Stimulated activated CD8-positive, alpha-beta memory T cell treated with anti-CD3 and anti-CD28 coated beads, Interleukin-7, amount 100 ng/mL, for 1 hour (primary cell): ENCODE measurements at places on chromosomes 3 and 15.
A peak's percentile ranks its signal among the peaks of the same experiment; 100 is the strongest.

- no peak for DNase-seq
These were observed 65.4 kb downstream of the AQP9 start for GRCh38 chr15:58203537-58203936.

DNA sequence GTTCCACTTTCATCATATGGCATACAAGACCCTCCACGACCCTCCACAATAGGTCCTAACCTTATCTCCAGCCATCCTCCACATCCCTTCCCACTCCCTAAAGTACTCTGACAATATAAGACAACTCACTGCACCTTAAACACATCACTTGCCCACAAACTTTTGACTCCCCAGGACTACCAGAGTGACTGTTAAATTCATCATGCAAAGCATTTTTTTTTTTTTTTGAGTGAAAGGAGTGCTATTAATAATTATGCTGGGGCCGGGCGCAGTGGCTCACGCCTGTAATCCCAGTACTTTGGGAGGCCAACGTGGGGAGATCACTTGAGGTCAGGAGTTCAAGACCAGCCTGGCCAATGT is 55.8 kb downstream of the OSBPL10 start:
- no peak for DNase-seq

GRCh38 chr3:10232137-10232536 is 16.1 kb upstream of the TATDN2 start:
- DNase-seq, result no peak

- no peak for DNase-seq
These were observed 224.1 kb upstream of the HES1 start for GRCh38 chr3:193911784-193912340.

DNA sequence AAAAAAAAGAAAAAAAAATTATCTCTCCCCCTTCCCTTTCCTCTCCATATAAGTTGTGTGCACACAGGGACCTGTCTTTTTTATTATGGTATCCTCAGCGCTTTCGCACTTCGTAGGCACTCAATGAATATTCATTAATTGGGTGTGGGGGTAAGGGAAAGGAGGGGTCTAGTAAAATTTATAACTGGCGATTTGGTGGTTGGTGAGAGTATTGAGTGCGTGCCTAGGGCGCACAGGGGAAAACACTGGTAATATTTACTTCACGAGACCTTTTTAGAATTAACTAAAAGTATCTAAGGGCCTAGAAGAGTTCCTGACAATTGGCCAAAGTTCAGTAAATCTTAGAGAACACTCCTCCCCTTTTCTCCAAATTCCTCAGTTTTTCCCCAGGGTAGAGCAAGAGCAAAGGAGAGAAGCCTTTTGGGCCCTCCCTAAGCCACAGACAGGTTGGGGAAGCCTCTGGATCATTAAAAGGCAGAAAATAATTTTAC is 25.7 kb downstream of the TYRO3 start:
- no peak for DNase-seq

- no peak for DNase-seq
These were observed 2.6 kb downstream of the MEX3B start for GRCh38 chr15:82043130-82043673.

DNA sequence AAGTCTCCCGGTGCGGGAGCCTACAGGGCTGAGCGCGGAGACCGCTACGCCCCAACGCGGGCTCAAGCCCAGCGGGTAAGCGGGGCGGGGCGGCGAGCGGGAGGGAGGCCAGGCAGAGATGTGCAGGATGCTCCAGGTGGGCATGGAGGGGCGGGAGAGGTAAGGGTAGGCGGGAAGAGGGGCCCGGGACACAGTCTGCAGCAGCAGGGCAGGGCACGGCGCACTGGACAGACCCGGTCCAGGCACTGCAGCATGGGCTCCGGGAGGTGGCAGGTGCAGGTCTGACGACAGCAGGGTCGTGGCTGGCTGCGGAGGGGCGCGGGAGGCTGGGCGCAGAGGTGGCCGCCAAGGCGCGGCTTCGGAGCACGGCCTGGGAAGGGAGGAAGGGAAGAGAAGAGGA is 102.8 kb downstream of the GABRB3 start:
- no peak for DNase-seq

- no peak for DNase-seq
These were observed 68.0 kb upstream of the STAC start for GRCh38 chr3:36312351-36312750.

DNA sequence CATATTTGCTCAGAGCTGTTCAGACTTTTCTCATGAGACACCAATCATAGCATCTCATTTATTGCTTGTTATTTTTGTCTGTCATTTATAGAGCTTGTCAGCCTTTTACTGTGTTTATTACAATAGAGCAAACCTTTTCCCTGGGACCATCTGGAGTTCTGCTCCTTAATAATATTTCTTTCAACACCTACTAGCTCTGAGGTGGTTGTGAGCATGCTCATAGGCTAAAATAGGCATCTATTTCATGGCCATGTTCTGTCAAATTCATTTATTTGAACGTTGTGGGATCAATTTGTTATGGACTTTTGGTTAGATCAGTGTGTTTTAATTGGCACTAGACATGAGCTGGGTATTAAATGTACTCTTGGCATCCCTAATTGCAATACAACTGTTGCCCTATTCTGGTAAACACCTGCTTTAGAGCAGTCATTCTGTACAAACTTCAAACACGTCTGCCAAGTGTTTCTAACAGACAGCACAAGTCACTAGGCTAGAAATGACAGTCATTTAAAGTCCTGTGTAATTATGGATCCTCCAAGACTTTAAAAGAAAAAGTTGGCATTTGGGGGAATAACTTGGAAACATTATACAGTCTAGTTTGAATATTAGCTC is 766.3 kb downstream of the ZNF385D start:
- no peak for DNase-seq

DNA sequence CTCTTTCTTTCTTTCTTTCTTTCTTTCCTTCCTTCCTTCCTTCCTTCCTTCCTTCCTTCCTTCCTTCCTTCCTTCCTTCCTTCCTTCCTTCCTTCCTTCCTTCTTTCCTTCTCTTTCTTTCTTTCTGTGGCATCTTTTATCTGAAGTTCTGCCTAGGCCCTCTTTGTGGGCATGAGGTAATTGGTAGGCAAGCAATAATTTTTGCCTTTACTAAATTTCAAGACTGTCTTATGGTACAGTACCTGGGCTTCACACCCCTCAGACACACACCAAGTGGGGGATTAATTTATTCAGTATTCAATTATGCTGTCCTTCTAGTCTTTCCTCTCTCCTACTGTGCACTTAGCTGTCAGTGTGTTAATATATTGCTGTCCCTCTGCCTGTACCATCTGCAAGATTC is 155.5 kb downstream of the OXSM start:
- no peak for DNase-seq

DNA sequence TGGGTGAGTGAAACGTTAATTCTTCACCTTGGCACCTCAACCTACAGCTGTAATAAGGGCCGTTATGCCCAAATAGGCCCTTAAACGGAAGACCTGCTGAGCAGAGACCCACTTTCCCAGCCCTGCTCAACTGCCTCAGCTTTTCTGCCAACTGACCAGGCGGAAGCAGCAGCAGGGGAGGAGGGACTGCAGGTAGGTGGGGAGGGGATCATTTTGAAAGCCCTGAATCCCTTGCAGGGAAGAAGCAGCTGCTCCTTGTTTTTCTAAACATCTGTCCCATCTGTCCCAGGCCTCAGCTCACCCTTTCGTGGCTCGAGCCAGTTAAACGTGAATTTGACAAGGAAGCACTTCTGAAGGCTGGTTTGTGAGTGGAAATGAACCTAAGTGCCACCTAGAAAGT is 978 bp upstream of the CMC1 start:
- no peak for DNase-seq

GRCh38 chr15:45116482-45117307 is 2.6 kb downstream of the DUOXA2 start:
- no peak for DNase-seq

- DNase-seq, result peak; percentile 27
These were observed 959 bp downstream of the SFMBT1 start for GRCh38 chr3:53044711-53045517.

DNA sequence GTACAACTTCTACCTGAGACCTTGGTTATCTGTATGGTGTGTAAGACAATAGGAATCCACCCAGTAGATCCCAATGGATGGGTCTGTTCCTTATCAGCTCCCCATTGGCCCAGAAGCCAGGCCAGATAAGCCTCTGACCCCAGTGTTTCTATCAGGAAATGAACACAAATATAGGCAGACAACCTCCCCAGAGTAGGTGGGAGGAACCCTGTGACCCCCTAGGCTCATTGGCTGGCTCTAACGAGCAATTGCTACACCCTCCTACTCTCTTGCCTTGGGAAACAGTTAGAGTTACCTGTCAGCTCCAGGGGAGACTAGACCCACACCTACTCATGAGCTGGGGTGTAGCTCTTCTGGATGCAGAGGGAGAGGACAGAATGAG is 299.9 kb downstream of the UACA start:
- no peak for DNase-seq

DNA sequence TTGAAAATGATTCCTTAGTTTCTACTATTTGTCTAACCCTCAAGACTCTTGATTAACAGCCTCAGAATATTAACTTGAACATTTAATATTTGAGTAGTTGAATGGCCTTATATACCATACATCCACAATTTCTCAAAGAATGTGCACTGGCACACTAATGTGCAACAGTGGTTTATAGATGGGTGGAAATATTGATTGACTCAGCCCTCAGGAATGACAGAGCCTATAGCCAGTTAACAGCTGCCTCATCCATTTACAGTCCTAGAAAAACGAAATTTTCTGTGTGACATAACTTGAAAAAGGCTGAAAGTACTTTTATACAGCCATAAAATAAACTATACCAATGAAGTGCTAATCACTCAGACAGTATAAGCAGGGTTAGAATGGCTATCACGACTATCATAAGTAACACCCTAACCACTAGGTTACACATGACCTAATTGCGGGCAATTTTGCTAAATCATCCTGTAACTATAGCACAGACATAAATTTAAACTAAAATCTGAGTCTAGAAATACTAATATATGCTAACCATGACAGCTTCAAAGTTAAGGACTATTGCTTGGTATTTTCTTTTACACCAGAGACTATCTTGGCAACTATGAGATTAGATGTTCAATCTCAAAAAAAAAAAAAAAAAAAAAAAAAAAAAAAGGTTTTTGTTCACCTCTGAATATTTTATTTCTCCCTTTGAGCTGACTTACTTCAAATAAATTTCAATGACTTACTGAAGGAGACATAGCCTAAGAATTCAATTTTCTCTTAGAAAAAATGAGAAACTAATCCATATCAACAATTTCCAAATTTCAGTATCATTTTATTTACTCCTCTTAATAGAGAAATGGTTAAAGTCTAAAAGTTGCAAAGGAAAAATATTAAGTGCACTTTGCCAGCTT is 9.3 kb downstream of the SECISBP2L start:
- DNase-seq, result no peak

- DNase-seq, result no peak
These were observed 202.2 kb downstream of the TIGIT start for GRCh38 chr3:114496021-114496434.

GRCh38 chr3:44065311-44066094 is 176.2 kb upstream of the TOPAZ1 start:
- no peak for DNase-seq

DNA sequence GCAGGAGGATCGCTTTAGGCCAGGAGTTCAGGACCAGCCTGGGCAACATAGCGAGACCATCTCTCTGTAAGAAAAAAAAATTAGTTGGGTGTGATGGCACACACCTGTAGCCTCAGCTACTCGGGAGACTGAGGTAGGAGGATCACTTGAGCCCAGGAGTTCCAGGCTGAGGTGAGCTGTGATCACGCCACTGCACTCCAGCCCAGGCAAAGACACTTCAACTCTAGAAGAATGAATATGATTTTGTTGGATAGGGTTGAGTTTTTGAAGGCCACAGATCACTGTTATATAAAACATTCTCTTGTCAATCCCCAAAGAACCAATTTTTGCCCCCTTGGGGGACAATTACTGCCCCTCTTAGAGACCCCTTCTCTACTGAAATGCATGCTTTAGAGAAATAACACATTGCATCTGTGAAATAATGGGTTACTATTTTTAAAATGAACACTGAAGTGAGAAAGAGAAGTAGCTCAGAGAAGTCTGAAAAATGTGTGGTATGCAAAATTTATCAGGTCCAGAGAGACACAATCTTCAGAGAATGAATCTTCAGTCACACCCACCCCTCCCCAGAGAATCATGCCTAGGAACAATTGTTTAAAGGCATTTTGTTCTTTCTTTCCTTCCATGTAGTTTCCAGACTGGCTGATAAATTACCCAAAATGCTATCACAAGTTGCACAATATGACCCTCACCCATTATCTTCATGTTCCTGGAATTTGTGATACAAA is 42.7 kb downstream of the METTL6 start:
- DNase-seq, result no peak

- DNase-seq, result no peak
These were observed 258.9 kb downstream of the UACA start for GRCh38 chr15:70504299-70504951.

- no peak for DNase-seq
These were observed 171.1 kb upstream of the CGNL1 start for GRCh38 chr15:57205027-57205855.

GRCh38 chr3:194134757-194135515 is 1.0 kb upstream of the HES1 start:
- peak; percentile 47 for DNase-seq

- no peak for DNase-seq
These were observed 35.4 kb downstream of the SLCO2A1 start for GRCh38 chr3:133994166-133994890.

DNA sequence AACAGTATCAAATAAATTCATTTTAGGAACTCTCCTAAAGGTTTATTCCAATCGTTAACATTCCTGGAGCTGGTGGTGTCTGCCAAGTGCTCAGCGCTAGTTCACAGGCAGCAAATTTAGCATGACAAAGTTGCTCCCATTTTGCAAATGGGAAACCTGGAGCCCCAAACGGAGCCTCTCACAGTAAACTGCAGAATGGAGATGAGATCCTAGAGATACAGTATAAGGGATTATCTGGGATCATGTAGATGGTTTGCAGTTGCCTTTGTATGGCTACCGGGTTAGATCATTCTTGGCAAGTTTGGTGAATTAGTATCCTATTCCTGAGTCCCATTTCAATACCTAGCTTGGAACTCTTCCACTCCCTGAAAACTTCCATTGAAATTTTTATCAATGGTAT is 173.7 kb downstream of the CDIN1 start:
- no peak for DNase-seq

GRCh38 chr3:126746395-126747177 is 42.5 kb downstream of the CHCHD6 start:
- DNase-seq, result no peak

DNA sequence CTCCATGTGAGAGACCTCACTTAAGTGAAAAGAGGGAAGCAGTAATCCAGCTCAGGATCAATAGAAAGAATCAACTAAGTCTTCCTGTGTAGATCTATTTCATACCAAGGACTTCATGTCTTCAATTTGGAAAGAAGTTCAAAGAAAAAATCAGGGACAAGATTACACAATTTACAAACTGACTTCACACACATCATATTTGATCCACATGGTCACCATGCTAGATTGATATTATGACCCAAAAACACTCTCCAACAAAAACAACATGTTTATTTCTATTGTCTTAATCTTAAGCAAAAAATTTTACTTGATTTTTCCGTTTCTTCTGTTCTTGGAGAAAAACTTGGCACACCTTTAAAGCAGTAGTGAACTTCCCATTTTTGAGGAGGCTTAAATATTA is 76.3 kb downstream of the THBS1 start:
- DNase-seq, result no peak

GRCh38 chr3:99626417-99626788 is 12.0 kb upstream of the COL8A1 start:
- no peak for DNase-seq

GRCh38 chr3:87503900-87504498 is 227.6 kb upstream of the POU1F1 start:
- DNase-seq, result no peak

- no peak for DNase-seq
These were observed 82.2 kb downstream of the PCCB start for GRCh38 chr3:136332302-136332701.
